ENCODE measurements at places on chromosomes 1 and 21.

DNA sequence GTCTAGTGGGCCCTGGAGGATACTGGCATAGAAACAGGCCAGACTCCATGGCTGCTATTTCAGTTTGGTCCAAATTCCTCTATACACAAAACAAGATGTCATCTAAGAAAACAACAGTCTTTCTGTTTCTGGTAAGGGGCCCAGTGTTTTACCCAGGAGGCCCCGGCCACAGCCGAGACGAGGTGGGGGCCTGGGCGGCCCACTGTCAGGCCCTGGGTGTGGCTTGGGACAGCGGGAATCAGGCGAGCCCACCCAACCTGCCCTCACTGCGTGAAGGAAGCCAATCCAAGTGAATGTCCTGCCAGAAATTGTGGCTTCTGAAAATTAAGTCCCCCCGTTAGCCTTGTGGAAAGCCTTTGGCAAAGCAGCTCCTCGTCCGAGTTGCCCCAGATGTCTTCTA lies 31.2 kb upstream of the GPR153 start:
- no peak for DNase-seq

GRCh38 chr1:217115404-217116380 lies 392.5 kb upstream of the ESRRG start:
- DNase-seq = no peak

- no peak for DNase-seq
Measured at GRCh38 chr1:173856903-173857302, 10.9 kb downstream of the GAS5 start.

- no peak for DNase-seq
Measured at GRCh38 chr1:24584171-24584647, 28.3 kb downstream of the NCMAP start.

GRCh38 chr1:155982106-155982505 lies 3.8 kb upstream of the ARHGEF2 start:
- DNase-seq = no peak

DNA sequence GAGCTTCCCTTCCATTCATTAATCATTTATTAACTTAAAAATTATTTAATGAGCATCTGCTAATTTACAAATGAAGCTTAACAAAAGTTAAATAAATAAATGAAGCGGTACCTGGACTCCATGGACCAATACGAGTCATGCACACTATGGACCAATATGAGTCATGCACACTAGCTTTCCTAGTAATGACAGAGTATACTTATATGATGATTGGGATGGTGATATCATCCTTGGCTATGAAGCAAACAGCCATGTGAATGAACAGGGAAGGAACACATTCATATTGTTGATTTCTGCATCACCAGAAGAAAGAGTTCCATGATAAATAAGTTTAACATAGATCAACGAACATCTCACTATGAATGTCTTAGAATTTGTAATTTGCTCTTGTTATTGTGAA lies 109.9 kb downstream of the SPAG17 start:
- DNase-seq = peak; percentile 11

- DNase-seq = no peak
Measured at GRCh38 chr21:29730281-29730680, 209.5 kb downstream of the GRIK1 start.

DNA sequence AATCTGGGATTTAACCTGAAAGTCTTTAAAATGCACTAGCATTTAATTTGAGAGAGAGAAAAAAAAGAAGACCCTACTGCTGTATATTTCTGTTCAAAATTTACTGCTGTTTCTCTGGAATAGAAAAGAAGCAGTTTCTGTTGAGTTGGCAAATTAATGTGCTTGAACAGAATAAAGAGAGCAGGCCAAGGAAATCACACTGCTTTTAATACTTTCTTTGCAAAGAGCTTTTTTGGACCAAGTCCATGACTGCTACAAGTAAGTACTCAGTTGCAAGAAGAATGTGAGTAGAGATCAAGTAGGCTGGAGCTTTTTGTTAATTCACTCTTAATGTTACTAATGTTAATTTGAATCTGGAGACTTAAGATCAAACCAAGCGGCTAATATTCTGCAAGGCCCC lies 336.2 kb upstream of the SGIP1 start:
- DNase-seq = no peak

- DNase-seq = no peak
Measured at GRCh38 chr1:173857363-173857917, 10.3 kb downstream of the GAS5 start.

DNA sequence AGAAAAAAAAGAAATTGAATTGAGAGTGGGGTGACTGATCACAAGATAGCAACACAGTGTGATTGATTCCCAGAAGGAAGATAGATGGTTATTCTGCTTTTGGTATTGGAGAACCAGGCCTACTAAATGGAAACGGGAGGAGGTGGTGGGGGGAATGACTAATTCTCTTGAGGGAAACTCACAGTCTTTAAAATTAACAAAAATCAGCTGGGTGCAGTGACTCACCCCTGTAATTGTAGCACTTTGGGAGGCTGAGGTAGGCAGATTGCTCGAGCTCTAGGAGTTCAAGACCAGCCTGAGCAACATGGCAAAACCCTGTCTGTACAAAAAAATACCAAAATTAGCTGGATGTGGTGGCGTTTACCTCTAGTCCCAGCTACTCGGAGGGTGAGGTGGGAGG lies 134.6 kb upstream of the PDE4B start:
- DNase-seq = no peak

DNA sequence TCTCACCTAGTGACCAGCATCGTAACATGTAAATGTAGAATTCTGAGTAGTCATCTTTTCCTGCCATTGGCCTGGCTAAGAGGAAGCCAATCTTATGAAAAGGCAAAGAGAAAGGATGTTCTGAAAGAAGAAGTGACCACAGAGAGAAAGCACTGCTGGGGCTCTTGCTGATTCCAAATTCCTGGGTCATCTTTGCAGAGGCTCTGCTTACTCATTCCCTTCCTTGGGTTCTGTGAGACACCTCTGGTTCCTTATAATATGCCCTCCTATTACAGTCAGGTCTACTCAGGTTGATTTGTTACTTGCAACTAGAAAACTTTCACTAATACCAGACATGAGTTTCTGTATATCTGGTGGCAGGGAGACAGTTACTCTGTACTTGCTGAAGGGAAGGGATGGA lies 198.8 kb upstream of the C8B start:
- DNase-seq = no peak

- no peak for DNase-seq
Measured at GRCh38 chr1:91631718-91632330, 131.2 kb downstream of the CDC7 start.

DNA sequence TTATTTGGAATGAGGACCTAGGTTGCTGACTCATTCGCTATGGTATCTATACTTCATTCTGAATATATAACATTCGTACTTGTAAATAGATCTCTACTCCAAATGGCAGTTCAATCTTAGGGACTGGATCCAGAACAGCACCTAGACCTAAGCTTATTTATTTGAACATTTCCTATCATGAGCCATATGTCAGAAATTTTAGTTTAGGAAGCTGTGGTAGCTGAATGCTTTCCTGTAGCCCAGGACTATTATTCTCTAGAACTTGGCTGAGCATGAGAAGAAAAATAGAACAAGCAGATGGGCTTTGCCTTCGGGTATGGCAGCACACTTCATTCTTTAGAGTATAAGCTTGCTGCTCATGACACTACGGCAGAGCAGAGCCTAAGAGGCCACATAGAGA lies 1114.4 kb upstream of the B3GALT2 start:
- no peak for DNase-seq

DNA sequence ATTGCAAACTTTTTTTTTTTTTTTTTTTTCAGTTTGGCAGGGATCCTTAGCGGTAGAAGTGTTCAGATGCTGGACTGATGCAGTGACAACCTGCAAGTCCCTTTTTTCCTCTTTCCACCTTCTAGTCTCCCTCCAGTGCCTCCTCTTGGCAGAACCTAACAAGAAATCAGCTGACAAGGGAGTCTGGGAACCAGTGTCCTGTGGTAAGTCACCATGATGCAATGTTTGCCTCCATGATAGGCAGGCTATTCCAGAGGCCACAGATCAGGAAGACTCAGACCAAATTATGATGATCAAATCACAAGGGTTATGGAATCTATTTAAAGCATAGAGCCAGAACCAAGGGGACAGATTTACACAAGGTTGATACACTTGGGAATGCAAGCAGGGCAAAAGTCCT lies 3.0 kb upstream of the CD34 start:
- DNase-seq = no peak

DNA sequence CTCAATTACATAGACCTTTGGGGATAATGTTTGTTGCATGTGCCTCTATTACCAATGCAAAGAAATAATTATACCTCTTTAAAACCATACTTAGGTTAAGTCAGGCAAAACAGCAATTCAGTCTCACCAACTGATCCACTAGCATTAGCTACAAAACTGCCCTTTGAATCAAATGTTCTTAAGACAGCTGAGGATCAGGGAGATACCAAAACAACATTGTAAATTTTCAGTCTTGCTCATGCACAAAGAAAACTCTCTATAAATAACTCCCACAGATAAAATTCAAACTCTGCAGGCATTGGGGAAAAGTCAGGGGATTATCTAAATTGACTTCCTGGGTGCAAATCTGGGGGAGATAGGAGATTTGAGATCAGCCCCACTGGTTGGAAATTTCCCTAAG lies 100.9 kb upstream of the DPT start:
- DNase-seq = no peak

GRCh38 chr21:45405819-45406762 lies 1.1 kb downstream of the COL18A1 start:
- DNase-seq = peak; percentile 33

DNA sequence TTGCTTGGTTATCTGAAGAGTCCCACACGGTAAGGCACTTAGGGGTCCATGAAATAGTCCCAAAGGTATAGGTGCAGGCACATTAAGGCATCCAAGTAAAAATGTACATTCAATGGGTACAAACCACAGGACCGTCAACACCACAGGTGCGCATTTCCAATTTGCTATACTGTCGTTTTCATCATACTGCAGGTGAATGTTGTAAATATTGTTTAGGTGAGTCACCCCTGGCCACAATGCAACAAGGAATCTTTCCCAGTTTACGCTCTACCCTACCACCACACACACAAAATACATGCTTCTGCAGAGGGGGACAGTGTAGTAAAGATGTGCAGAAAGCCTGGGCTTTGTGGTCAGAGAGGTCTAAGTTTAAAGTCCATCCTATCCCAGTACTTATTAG lies 13.7 kb downstream of the CADM3 start:
- no peak for DNase-seq

- DNase-seq = no peak
Measured at GRCh38 chr1:233655301-233655740, 41.4 kb downstream of the KCNK1 start.

GRCh38 chr1:94739521-94740061 lies 80.6 kb upstream of the SLC44A3 start:
- no peak for DNase-seq

DNA sequence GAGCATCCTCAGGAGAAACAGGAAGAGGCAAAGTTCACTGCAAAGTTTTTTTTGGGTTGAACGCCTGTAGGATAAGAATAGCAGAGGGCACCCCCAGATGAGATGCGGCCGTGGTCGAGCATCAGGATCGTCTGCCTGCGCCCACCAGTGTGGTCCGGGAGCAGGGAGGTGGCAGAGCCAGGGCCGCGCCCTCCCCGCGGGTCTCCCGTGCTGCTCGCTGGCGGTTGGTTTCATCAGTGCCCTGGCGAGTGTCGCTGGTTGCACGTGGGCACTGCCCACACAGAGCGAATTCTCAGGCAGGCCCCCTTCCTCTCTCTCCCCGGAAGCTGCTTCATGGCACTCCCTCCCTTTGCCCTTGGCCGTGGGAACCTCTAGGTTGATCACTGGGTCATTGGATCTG lies 120.0 kb downstream of the PCBP3 start:
- no peak for DNase-seq

DNA sequence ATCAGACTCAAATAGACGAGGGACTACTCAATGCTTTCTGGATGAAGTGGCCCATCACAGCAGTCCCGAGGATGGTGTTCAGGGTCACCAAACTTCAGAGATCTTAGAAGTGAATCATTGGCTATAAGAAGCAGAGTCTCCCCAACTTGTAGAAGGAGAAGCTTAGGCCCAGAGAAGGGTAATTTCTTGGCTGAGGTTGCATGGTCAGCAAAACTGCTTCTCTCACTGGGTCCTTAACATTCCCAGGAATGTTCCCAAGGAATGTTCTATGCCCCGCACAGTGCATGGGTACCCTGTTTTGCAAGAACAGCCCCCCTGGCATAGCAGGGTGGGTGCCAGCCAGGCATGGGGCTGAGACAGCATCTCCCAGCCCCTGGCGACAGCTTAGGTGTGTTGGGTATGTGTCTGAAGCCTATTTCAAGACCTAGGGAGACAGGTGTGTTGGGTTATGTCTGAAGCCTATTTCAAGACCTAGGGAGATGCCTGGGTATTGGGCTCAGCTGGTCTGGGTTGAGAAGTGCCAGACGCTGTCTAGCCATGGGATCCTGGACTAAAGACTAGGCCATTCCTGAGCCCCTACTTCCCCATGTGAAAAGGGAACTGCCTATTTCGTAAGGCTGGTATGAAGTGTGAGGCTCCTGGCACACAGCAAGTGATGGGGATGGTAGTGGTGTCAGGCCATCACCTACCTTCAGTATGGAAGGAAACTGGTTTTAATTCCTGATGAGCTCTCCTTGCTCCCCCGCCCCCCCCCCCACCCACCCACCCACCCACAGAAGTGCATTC lies 26.1 kb downstream of the PADI6 start:
- DNase-seq = no peak

DNA sequence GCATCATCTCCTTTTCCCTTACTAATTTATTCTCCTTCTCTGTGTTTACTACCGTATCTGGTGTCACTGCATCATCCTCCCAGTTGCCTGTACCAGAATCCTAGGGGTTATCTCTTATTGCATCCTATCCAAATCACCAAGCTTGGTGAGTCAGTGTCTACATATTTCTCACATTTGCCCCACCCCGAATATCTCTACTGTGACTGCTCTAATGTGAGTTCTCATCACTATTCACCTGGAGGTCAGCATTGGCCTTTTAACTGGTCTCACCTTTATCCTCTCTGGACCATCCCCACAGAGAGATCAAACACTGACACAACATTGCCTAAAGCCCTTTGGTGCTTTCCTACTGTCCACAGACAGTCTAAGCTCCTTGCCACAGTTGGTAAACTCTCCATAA lies 45.7 kb upstream of the ZNF648 start:
- peak; percentile 36 for DNase-seq

DNA sequence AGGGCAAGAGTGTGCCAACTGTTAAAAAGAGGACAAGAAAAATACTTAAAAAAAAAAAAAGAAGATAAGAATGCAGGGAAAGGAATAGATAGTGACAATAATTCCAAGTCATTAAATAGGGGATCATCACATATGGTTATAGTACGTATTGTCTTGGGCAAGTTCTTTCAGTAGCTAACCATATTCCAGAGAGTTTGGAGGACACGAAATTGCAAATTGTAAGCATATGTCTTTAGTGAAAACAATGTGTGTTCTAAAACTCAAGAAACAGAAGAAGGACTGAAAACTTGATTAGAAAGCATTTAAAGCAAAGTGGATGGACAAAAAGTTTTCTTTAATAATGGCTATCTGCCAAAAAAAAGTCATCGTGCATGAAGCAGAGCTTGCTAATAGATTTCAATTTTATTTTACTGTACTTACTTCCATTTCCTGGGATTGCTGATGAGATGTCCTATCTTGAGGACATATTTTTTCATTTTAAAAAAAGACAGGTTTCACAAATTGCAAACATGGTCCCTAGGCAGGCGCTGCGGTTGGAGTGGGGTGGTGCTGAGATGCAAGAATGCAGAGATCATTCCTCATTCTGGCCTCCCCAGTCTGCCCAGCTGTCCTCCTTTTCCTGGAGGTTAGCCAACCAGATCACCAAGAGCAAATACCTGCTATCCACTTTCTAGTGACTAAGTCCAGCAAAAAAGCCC lies 11.9 kb downstream of the TSPAN2 start:
- no peak for DNase-seq

- no peak for DNase-seq
Measured at GRCh38 chr21:46145159-46145839, 10.1 kb downstream of the FTCD start.

All from RWPE1 (cell line).